ENCODE measurements at places on chromosomes 4 and X. TPM values are rescaled to one million over a fixed set of nuclear protein-coding genes. Genes with fewer than 3 reads are reported as not detected.

GRCh38 chr4:26717332-26717731 is 133.4 kb downstream of the TBC1D19 start:
- DNase-seq: no peak

- DNase-seq: no peak
These were observed 26.9 kb downstream of the UTP14A start for GRCh38 chrX:129932821-129933321.

DNA sequence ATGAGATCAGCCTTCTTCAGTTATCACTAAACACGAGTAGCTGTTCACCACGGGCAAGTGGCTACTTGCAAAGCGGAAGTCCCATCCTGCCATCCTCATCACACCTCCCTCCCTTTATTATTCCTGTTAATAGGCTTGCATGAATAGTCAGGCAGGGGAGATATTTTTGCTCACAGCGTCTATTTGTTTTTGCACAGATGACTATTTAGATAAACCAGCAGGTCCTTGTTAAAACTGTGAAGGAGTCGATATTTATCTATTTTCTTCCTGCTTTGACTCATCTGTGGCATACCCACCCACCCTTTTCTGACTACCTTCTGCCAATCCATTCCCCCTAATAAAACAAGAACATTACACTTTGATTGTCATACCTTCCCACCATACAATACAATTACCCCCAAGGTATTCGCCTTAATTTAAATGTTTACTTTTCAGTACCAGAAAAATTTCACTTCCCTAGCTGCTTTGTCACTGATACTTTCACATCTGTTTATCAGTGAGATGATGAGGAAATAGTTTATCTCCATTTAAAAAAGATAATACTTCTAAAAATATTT is 96.6 kb upstream of the BANK1 start:
- no peak for DNase-seq

DNA sequence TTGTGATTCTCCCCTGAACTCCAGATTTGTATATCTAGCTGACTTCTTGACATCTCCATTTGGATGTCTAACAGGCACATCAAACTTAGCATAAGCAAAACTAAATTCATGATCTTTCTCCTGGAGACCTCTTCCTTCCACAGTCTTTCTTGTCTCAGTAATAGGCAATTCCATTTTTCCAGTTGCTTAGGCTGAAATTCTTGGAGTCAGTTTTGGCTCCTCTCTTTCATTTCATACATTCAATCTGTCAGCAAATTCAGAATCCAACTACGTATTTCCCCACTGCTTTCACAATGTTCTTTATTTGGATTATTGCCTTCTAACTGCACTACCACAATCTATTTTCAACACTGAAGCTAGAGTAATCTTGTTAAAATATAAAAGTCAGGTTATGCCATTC is 219.9 kb upstream of the GLRA2 start:
- DNase-seq: no peak

GRCh38 chr4:38455092-38455862 is 208.7 kb upstream of the KLF3 start:
- no peak for DNase-seq

DNA sequence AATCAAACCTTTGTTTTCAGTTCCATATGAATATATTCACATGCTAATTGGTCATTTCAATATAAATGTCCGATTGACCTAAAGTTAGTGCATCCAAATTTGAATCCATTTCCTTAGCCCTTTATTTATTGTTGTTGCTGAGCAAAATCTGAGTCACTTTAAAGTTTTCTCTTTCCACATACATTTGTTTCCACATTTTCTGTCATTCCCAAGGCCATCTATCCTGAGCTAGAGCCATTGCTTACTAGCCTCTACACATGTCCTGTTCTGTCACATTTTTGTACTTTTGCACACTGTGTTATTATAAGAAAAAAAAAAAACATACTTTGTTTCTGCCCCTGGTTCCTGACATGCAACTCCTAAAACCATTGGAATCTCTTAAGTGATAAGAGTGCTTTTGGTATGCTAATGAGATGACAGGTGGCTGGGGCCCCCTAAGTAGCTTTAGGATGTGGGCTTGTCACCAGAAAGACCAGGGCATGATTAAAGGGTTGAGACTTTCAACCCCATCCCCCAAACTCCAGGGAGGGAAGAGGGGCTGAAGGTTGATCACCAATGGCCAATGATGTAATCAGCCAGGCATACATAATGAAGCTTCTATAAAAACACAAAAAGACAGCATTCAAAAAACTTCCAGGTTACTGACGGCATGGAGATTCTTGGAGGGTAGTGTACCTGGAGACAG is 353.3 kb upstream of the MAGEB16 start:
- no peak for DNase-seq

DNA sequence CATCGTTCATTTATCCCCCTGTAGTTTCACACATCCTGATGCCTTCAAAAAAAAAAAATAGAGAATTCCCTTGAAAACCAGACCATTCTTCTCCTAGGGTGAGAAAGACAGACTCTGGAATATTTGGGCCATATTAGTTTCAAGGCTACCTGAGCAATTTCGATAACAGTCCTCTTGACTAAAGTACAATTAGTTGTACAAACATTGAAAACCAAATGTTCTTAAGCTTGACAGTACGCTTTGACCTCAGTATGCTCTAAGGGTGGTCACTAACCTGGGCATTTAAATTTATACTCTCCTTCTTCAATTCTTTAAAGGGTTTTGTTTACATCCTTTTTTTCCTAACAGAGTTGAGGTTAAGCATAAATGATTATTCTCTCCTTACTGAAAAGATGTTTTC is 364.6 kb upstream of the FTHL17 start:
- DNase-seq: no peak

- no peak for DNase-seq
These were observed 4.1 kb upstream of the ARSF start for GRCh38 chrX:3037218-3037617.

GRCh38 chrX:40539214-40540142 is 41.3 kb upstream of the ATP6AP2 start:
- peak; percentile 52 for DNase-seq

DNA sequence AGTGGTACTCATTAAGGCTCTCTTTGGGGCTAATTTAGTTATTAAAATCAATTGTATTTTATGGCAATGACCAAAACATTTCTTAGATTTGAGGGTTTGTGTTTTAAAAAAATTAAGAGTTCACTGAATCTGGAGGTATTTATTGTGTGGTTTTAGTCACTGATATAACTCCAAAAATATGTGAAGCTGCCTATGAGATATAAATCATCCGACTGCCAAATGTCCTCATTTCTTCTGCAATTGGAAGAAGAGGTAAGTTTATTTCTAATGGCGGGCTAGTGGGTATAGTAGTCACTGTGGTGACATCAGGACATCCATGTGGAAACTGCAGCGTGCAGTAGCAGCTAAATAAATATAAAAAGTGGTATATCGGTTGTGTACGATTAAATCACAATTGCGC is 205.5 kb downstream of the MID1 start:
- DNase-seq: no peak

DNA sequence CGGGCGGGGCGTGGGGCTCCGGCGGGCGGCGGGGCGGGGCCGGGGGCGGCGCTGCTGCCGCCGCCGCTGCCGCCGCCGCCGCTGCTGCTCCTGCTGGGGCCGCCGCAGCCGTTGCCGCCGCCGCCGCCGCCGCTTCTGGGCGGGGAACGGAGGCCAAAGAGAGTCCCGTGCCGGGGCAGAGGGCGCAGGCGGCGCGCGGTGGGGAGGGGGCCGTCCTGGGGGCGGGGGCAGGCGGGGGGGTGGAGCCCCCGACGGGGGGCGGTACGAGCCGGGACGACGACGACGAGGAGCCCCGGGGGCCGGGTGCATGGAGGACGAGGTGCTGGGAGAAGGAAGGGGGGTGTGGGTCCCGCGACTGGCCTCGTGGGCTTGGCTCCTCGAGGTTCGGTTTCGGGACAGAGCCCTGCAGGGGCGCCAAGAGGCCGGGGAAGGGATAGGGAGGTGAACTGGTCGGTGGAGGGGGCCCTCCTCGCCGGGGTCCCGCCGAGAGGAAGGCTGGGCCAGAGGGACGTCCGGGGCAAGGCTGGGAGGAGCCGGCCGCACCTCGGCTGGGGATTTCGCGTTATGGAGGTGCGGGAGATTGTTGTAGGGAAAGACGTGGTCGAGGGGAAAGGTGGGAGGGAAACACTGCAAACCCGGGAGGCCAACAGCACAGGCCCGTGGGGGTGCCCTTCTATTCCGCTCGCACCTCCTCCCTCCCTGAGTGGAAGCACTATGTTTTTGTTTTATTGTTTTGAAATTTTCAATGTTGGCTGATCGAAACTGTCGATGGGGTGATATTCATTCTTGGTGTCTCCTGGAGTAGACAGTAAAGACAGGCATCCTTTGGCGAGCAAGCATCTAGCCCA is 1.9 kb downstream of the BCORL1 start:
- peak; percentile 19 for DNase-seq

DNA sequence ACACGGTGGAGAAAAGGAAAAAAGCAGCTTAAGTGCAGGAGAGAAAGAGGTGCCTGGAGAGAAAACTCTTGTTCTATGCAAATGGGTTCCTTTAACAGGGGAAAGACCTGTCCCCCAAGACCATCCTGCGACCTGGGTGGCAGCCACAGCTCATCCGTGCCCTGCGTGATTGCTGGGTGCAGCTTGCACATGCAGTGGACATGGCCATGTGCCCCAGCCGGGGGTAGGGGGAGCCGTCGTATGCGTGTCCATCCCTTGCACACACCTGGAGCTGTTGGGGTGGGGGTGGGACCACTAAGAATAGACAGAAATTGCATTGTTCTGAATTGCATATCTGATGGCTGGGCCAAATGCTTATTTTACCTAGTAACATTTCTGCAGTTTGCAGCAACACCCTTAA is 171.9 kb downstream of the GUCY2F start:
- no peak for DNase-seq

DNA sequence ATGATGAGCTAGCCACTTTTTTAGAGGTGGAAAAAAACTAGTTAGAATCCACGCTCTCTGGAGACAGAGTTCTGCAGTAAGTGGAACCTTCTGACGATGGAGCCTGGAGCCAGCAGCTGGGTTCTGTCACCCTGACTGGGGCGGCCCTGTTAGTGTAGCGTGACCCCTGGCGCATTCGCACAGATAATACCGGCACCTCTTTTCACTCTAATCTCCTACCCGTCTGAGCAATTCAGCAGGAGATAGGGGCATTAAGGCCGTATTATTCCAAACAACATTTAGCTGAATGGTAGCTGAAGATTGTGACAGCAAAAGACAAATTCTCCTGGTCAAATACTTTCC is 292.6 kb downstream of the FBXO8 start:
- DNase-seq: no peak

DNA sequence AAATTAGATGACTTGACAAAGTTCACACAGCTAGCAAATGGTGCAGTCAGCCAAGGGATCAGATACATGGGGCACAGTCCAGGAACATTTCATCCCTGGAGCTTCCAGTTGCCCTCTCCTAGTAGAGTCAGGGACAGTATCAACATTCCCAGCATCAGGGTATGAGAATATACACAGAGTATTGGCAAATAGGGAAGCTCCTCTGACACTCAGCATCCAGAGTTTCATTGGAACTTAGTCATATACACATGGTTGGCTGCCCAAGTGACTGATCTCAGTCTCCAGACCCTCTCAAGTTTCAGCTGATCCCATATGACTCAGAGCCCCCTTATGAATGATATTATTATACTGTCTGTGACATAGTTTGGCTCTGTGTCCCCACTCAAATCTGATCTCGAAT is 13.7 kb upstream of the KCTD8 start:
- no peak for DNase-seq

- no peak for DNase-seq
These were observed 540.9 kb downstream of the PPARGC1A start for GRCh38 chr4:23348789-23349498.

DNA sequence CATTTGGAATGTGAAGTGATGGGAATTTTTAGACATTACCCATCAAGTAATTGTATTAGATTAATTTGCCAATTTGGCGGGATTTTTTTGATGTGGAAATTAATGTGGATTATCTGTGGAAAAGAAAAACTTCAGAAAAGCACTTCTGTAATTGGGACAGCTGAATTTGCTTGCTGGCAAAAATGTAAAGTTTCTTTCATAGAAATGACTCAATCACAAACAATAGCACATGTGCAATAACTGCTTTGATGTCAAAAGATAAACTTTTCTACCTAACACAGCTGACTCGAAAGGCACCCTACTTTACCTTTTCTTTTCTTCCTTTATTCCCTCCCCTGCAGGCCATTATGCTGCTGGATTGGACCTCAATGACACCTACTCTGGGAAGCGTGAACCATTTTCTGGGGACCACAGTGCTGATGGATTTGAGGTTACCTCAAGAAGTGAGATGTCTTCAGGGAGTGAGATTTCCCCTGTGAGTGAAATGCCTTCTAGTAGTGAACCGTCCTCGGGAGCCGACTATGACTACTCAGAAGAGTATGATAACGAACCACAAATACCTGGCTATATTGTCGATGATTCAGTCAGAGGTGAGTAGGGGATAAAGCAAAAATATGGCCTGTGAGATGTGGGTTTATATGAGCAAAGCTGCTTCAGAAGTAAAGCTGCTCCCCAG is 1.4 kb downstream of the AREG start:
- DNase-seq: no peak

DNA sequence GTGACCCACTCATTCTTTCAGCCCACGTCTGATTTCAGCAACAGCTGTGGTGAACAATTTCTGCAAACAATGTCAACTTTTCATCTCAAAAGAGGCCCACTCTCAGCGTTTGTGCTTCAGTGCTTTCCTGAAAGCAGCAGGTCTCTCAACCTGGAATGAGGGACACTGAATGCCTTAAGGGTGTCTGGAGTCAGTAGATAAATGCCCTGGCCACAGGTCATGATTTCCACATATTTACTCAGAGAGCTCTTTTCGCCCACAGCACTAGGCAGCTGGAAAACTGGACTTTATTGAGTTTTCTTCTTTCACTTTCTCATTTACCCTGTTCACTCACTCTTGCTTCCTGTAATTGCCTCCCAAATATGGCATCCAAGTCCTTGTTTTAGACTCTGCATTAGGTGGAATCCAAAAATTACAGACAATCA is 52.8 kb downstream of the NPFFR2 start:
- DNase-seq: no peak

GRCh38 chr4:128388352-128388630 is 100.7 kb upstream of the PGRMC2 start:
- no peak for DNase-seq

GRCh38 chr4:40367451-40367850 is 32.3 kb downstream of the CHRNA9 start:
- DNase-seq: no peak

GRCh38 chrX:109714340-109714958 is 18.6 kb downstream of the ACSL4 start:
- DNase-seq: no peak

The MAGEE2 gene
- not detected for total RNA-seq

The TIGD4 gene
- total RNA-seq: 0.24 TPM

The MAGEB1 gene
- total RNA-seq: not detected

The XAGE3 gene
- not detected for total RNA-seq
